Activated T-helper 9 cell treated with anti-CD3 and anti-CD28 coated beads, Interleukin-2, amount 50 U/mL, for 16 hours (primary cell): ENCODE measurements at places on chromosomes 1 and 21.

GRCh38 chr1:3677484-3677883 is 25.2 kb downstream of the TP73 start:
- no peak for DNase-seq

DNA sequence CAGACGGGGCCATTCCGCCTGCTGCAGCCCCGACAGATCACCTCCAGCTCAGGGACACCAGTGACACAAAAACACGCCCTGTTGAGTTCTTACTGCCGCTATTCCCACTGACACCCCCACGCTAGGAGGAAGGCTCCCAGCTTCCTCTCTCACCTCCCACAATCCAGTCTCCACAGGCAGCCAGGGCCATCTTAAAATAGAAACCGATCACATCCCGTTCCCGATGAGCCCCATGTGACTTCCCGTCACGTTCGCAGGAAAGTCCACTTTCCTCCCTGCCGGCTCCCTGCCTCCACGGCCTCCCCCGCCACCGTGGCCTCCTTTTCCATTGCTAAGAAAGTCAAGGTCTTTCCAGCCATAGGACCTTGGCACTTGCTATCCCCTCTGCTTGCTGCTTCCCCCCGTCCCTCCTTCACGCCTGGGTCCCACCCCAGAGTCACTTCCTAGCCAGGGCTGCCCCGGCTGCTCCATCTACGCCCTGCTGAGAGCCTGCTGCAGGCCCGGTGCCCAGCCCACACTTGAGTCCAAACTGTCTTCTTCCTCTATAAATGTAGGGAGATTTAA is 24.0 kb upstream of the DDOST start:
- DNase-seq = no peak

GRCh38 chr1:79128722-79129121 is 122.2 kb upstream of the ADGRL4 start:
- DNase-seq = no peak

DNA sequence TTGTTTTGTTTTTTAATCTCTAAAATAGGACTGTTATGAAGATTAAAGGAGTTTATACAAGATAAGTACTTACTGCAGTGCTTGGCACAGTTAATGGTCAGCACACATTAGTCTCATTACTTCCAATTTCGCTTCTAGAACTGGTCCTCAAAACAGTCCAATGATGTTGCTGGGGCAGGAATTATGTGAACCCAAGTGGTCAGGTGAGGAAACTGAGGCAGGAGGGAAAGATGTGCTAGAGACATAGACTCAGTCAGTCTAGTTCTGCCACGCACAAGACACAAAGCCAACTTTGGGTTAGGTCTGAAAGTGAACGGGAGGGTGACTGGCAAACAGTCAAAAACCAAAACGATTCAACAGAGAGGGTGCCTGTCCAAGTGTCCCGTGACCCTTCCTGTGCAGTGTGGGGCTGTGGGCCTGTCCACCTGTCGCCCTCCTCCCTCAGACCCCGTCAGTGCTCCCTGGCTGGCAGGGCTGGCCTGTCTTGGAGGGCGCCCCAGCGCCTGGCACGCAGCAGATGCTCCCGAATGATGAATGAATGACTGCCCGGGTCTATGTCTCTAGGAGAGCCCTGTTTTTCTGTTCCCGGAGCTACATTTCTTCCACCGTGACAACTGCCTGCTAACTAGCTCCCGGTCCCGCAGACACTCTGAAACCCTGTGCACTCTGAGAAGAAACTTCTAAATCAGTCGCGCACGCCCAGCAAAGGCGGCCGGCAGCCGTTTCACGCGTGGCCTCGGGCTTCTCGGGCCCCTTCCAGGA is 2.4 kb downstream of the LRP8 start:
- no peak for DNase-seq

DNA sequence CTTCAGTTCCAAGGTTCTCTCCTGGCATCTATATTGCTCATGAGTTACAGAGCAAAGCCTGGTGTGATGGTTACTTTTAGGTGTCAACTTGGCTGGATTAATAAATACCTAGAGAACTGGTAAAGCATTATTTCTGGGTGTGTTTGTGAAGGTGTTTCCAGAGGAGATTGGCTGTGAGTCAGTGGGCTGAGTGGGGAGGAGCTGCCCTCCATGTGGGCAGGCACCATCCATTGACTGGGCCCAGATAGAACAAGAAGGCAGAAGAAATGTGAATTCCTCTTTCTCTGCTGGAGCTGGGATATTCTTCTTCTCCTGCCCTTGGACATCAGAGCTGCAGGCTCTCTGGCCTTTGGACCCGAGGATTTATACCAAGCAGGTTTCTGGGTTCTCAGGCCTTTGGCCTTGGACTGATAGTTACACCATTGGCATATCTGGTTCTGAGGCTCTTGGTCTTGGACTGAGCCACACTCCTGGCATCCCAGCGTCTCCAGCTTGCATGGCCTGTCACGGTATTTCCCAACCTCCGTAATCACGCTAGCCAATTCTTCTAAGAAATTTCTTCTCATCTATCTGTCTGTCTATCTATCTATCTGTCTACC is 44.5 kb downstream of the B3GALT5 start:
- DNase-seq = no peak

- no peak for DNase-seq
Measured at GRCh38 chr1:109239409-109240068, 9.8 kb upstream of the CELSR2 start.

GRCh38 chr1:184027826-184028695 is 9.5 kb downstream of the COLGALT2 start:
- DNase-seq = no peak

- no peak for DNase-seq
Measured at GRCh38 chr1:28129150-28129549, 40.7 kb upstream of the EYA3 start.

GRCh38 chr1:156904187-156904959 is 10.9 kb downstream of the PEAR1 start:
- DNase-seq = no peak

DNA sequence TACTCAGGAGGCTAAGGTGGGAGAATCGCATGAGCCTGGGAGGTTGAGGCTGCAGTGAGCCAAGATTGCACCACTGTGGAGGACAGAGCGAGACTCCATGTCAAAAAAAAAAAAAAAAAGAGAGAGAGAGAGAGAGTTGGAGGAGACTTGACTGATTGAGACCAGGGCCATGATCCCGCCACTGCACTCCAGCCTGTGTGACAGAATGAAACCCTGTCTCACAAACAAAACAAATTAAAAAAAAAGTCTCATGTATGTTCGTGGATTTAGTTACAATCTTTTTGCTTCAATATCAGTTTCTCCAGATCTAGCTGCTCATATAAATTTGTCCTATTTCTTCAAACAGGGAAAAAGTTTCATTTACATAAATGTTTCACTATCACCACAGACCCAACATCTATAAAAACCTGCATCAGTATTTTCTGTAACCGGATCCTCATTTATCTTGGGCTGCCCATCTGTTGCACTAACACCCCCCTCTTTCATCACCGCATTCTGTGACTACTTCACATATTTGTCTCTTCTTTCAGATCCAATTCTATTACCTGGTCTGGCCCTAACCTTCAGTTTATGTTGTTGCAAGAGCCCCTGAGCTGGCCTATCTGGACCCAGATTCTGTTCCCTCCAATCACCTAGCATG is 127.0 kb downstream of the GREM2 start:
- no peak for DNase-seq

DNA sequence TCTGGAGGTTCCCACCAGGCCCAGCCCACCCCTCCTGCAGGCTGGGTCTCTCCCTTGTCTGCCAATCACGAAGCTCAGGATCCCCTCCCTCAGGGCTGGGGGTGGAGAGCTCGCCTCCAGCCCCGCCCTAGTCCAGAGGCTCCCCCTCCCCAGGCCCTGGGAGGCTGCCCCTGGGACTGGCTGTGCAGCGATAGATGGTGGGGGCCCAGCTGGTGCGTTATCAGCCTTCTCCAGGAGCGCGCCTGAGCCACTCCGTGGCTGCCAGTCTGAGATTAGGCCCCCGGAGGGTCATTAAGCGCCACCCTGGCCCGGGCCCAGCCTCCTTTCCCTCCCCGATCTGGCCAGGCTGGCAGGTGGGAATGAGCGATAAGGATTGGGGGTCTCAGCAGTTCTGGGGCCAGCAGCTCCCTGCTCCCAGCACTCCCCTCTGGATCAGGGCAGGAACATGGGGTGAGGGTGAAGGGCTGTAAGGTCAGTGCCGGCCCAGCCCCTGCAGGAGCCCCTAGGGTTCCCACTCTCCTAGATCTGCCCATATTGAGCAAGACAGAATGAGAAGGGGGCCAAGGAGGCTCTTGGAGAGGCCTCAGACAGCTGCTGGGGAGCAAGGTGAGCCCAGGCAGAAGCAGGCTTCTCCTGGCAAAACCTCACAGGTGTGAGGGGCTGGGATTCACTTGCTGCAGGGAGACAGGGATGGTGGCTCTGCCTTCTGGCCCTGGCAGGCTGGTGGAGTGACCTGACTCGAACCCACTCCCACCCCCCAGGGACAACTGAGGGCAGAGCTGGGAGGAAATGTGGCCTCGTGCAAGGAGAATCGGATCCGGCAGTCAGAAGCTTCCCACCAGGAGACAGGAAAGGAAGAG is 8.5 kb downstream of the PDZK1IP1 start:
- DNase-seq = no peak

DNA sequence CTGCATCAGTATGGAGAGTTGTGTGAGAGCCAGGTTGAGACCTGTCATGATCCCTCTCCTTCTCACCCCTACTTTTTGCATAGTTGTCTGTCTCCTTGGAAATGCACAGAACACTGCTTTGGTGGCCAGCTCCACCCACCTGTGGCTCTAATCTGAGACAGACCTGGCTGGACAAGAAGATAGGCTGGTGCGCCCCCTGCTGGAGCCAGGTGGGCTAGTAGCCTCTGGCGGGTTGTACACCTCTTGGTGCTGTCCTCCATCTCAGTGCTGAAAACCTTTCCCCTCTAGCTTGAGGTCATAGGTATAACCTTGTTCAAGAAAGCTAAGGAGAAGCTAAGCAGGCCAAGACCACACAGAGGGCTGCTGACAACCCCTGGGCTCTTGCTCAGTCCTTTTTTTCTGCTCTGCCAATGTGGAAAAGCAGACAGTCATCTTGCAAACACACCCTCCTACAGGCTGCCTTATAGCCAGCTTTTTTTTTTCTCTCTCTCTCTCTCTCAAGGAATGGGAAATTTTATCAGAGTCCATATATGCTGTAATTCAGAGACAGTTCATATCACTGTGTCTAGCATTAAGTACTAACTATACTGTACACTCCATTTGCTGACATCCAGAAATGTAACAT is 58.8 kb upstream of the SPATA6 start:
- no peak for DNase-seq

DNA sequence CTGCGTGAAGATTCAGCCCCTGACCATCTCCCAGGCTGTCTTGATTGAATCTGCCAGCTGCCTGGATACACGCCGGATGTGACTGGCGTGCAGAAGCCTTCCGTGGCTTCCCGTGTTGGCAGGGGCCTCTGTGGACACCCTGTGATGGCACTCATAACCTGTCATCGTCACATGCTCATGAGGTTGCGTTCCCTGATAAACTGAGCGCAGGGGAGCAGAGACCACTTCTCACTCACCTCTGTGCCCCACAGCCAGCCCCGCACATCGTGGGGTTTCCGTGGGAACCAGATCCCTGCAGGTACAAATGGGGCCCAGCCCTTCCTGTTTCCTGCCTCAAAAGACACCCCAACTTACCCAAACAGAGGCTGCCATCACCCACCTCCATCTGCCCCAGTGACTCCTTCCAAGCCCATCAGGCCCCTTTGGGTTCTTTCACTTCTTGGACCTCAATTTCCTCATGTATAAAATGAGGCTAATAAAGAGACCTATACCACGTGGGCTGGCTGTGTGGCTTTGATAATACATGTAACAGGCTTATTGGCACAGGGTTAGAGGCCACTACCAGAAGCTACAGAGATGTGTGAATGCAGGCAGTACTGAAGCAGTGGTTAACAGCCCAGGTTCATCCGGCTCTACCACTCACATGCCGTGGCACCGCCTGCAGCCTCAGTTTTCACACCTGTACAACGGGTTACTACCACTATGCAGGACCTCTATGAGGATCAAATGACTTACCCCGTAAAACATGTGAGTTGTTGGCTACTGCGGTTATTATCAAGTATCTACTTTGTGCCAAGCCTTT is 23.6 kb downstream of the HTR6 start:
- no peak for DNase-seq

- DNase-seq = no peak
Measured at GRCh38 chr1:98406352-98407088, 255.0 kb upstream of the SNX7 start.

- DNase-seq = no peak
Measured at GRCh38 chr1:182410620-182411273, 10.3 kb upstream of the TEDDM1 start.

- DNase-seq = no peak
Measured at GRCh38 chr1:225555821-225556220, 97.1 kb downstream of the ENAH start.

DNA sequence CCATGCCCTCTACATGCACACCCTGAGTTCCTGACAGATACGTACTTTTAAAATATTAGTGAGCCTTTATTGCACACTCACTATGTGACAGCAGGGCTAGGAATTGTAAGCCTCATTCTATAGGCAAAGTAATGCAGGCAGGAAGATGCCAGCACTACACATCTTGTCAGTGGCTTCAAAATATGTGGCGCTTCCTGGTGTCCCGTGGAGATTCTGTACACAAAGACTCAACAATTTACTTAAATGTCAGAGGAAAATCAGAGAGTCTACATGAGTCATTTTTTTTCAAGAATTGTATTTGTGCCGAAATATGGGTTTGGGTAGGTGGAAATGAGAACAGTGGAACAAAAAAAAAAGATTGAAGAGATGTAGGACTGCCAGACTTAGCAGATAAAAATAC is 27.6 kb downstream of the RNASEL start:
- no peak for DNase-seq

DNA sequence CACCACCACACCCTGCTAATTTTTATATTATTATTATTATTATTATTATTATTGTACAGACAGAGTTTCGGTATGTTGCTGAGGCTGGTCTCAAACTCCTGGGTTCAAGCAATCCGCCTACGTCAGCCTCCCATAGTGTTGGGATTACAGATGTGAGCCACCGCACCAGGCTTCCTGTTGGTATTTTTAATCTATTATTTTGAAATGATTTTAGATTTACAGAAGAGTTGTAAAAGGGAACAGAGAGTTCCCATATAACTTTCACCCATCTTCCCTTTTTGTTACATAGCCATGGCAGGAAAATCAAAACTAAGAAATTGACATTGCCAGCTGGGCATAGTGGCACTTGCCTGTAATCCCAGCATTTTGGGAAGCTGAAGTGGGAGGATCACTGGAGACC is 42.9 kb upstream of the CITED4 start:
- DNase-seq = no peak

DNA sequence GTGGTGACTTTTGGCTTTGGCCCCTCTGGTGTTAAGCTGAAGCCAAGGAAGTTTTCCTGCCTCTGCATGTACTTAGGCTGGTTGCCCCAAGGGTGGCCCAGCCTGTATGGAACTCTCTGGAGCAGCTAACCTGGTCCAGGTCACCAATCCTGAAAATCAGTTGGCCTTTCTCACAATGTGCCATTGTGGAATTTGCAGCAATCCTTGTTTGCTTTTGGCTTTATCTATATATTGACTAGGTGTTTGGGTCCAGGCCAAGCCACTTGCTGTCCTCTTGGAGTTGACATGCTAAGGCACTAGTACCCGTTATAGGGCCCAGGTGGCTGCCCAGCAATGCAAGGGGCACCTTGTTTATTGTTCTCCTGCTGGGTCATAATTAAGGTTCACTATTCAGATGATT is 124.6 kb downstream of the CAMTA1 start:
- no peak for DNase-seq
